Smooth muscle cell of the brain vasculature (primary cell): ENCODE measurements at places on chromosomes 5 and 9.

DNA sequence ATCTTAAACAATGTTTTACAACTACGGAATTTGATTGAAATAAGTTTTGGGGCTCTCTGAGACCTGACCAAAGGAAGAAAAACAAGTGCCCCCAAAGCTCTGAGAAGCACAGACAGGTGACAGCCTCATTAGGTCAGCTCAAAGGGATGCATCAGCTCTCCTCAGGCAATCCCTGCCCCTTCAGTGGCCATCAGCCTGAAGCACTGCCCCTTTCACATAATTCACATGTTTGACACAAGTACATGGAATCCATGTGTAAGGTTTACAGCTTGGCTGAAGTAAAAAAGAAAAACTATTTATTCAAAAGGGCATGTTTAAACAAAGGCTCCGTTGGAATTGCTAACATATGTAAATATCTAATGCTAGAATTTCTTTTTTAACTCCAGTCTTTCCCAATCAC, 56.3 kb downstream of the TSSK1B start:
- no peak for DNase-seq

DNA sequence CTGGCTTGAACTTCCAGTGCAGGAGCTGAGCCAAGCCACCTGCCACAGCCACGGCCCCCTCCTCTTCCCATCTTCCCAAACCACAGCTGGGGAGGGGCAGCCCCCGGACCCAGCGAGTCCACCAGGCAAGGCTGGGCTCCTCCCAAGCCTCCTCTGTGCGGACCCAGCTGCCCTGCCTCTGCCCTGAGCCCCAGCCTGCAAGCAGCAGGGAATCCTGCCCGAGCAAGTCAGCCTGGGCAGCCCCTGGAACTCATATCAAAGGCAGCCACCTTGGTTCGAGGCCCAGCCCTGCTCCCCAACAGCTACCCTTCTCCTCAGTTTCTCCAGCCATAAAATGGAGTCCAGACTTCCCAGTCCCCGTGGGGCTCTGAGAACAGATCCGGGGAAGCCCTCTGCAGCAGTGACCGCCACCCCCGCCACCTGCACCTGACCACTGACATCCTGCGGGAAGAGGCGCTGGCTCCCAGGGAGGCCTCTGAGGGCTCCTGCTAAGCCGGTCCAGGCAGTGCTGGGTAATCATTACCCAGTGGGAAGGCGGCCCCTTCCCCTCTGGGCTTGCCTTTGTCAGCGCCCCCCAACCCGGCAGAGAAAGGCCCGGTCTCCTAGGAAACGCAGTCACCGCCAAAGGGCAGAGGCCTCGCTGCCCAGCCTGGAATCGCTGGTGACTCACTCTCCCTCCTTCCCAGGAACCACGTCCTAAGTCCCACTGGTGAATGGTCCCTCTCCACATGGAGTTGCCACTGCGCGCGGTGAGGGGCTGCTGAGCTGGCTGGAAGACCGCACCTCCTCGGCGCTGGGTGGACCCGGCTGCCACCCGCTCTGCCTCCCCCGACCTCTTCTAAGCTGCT, 1.5 kb downstream of the VAV2 start:
- DNase-seq, result peak; percentile 37

GRCh38 chr5:110900829-110901228, 162.0 kb downstream of the SLC25A46 start:
- DNase-seq, result no peak

GRCh38 chr9:126628969-126629674, 15.4 kb downstream of the LMX1B start:
- no peak for DNase-seq

GRCh38 chr9:6925836-6926235, 168.1 kb downstream of the KDM4C start:
- DNase-seq, result no peak

- no peak for DNase-seq
Measured at GRCh38 chr5:152711801-152712388, 306.8 kb upstream of the NMUR2 start.

- DNase-seq, result no peak
Measured at GRCh38 chr9:130636648-130637020, 27.8 kb upstream of the PRDM12 start.

DNA sequence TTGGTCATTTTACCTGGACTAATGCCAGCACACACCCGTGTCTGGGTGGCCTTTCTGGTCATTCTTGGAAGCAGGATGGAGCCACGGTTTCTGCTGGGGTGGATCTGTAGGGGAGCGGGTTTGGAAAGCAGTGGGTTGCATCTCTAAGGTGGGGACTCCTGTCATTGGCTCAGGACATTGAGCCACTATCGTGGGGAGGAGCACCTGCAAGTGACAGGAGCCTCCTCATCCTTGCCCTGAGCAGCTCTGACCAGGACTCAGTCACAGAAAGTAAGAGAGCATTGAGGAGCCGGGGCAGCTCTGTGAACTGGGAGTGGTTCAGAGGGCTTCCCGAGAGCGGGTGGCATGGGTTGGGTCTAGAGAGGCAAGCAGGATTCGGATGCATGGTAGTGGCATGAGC, 3.7 kb downstream of the B4GALT7 start:
- no peak for DNase-seq

- DNase-seq, result no peak
Measured at GRCh38 chr9:134553996-134554372, 87.6 kb upstream of the COL5A1 start.

DNA sequence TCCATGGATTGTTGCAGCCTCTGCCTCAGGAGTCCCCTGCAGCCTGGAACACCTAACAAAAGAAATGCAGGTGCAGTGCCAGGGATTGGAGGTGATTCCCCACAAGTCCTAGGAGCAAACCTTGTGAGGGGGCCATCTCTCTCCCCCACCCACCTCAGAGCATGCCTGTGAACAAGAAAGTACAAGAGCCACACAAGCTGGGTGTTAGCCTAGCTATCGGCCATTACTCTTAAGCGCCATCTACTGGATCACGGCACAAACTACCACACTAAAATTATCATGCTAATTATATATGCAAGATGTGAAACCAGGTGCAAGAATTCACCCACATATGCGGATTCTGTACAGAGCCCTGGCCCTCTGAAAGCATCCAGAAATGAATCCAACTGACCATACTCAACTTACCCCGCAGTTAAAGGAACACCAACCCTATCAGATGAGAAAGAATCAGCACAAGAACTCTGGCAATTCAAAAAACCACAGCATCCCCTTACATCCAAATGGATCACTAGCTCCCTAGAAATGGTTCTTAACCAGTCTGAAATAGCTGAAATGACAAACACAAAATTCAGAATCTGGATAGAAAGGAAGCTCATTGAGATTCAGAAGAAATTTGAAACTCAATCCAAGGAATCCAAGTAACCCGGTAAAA, 16.5 kb upstream of the PRSS3 start:
- DNase-seq, result no peak

DNA sequence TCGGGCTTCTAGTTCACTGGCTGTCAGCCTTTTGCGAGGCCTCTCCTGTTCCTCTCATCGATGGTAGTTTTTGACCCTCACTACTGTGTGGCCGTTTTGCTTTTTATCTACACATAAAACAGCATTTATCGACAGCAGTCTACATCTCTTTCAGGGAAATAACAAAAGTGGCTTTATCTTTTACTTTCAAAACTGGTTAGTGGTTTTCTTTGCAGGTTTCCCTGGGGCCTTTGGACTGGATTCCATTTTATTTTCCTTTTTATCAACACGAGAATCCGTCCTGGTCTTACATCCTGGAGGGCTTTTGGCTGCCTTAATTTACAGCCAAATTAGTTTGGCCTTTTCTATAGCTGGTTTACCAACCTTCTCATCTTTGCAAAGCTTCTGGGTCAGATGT, 793 bp upstream of the PKD2L2 start:
- DNase-seq, result no peak

DNA sequence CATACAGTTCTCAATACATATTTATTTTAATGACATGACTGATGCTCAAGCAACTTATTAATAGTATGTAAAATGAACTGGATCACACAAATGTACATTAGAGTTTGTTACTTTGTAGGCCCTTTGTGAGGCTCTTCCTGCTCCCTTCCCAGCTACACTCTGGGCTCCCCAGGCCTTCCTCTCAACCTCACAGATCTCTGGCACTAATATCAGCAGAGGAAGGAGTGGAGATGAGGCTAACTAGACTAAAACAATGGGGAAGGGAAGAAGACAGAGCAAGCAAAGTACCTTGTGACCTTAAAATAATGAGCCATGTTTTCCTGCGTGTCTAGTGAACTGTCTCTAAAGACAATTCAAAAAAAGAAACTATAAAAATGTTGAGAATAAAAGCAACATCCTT, 30.3 kb upstream of the TEK start:
- DNase-seq, result no peak

- DNase-seq, result no peak
Measured at GRCh38 chr9:34124099-34124498, 2.4 kb downstream of the DCAF12 start.

DNA sequence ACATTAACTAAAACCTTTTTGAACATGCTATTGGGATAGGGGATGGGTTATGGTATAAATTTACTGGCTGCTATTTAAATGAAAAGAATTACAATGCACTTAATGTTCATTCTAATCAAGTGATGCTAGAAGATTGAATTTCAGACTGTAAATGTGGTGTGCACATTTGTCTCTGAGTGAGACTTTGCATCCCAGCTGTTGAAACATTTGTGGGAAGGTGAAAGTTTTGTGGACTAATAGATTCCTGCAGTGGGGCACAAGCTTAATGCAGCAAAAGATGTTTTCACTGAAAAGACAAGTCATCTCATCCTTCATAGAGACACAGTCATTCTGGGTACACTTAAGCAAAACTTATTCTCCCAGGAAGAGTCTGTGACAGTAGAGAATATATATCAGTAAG, 323.6 kb downstream of the NFIB start:
- DNase-seq, result no peak

DNA sequence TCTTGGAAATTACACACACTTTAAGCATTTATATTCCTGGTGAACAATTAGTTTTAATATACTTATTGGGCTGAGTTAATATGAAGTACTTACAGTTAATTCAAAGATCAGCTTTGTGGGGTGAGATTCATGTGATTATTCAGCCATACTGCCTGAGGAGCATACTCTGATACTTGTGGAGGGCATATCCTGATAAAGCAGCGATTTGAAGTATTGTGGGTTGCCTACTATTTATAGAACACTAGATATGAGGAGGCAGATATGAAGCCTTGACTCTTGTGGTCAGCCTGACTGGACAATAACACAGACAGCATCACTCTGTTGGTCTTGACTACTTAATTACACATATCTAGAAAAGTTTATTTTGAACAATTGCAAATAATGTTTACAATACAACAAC, 27.0 kb upstream of the AGGF1 start:
- no peak for DNase-seq

GRCh38 chr9:116323012-116323411, 169.4 kb downstream of the PAPPA start:
- no peak for DNase-seq

DNA sequence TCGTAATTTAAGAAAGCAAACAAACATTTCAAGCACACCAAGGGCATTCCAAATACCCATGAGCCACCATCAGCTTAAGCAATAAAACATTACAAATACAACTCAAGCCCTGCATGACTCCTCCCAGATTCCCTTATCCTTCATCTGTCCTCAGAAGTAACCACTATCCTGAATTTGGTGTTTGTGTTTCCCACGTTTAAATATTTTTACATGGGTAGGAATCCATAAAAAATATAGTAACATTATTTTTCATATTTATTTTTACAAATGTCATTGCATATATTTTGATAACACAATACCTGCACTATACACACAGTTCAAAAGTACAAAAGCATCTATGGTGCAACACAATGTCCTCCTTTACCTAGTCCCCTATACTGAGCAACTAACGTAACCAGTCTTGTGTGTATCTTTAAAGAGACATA, 6.4 kb downstream of the PRKAA1 start:
- DNase-seq, result no peak

DNA sequence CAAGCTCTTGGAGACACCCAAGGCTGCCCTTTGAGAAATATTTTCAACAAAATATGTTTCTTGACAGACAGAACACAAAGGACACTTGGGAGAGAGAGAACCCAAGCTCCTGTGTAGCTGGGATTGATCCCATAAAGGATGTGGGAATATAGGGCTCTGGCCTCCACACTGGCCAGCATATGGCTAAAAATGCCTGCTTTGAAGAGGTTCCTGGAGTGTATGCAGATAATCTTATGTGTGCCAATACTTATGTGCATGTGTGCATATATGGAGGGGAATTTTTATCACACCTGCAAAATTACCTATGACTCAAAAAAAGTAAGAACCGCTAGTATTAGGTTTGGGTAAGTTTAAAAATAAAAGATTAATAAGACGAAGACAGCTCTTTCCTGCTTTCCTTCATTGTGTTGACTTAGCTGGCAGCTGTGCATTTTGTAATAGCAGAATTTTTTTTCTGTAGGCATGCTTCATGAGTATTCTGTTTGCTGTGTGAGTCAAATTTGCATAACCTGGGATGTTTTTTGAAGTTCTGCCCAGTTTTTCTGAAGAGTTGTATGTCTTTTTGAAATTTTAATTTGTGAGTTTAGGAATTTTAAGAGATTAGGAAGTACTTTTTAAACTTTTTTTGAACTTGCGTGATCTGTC, 42.6 kb downstream of the HACD4 start:
- DNase-seq, result no peak

- DNase-seq, result no peak
Measured at GRCh38 chr5:163889369-163889768, 383.9 kb downstream of the MAT2B start.

DNA sequence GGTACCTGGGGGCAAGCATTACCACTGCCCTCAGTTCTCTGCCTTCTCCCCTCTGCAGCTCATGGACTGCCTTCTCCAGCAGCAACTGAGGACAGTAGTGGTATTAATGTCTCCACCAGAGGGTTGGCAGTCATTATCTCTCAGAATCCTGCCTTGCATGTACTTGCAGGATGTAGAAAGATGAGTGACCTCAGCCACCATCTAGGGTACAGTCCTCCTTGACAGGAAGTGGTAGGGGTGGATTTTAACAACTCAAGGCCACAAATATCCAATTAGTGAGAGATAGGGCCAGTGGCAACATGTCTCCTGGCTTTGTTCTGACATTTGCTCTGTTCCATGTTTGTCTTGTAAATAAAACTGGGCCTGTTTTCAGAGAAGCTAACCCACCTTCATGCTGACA, 47.2 kb downstream of the F2R start:
- DNase-seq, result no peak
